ENCODE measurements at places on chromosomes 4 and X.

GRCh38 chr4:26131711-26132110, 189.1 kb upstream of the RBPJ start:
- no peak for DNase-seq

- no peak for DNase-seq
These were observed 473.0 kb downstream of the SPRY1 start for GRCh38 chr4:123869286-123870215.

DNA sequence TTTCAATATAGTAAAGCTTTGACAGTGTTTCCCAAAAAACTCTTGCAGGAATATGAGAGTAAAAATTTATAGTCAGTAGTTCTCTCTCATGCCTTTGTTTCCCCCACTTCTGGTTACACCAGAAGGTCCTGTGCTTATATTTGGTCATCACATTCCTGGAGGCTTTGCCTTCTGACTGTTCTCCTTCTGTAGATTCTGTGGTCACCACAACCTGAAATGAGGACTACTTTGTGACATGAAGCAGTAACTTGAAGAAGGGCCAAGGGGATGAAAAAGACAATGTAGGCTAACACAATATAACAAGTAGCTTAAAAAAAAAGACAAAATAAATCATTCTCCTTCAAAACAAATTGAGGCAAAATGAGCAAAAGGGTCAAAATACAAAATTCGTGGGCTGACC, 366.2 kb upstream of the NR3C2 start:
- DNase-seq: no peak

- no peak for DNase-seq
These were observed 6.6 kb downstream of the SCML1 start for GRCh38 chrX:17743913-17744312.

DNA sequence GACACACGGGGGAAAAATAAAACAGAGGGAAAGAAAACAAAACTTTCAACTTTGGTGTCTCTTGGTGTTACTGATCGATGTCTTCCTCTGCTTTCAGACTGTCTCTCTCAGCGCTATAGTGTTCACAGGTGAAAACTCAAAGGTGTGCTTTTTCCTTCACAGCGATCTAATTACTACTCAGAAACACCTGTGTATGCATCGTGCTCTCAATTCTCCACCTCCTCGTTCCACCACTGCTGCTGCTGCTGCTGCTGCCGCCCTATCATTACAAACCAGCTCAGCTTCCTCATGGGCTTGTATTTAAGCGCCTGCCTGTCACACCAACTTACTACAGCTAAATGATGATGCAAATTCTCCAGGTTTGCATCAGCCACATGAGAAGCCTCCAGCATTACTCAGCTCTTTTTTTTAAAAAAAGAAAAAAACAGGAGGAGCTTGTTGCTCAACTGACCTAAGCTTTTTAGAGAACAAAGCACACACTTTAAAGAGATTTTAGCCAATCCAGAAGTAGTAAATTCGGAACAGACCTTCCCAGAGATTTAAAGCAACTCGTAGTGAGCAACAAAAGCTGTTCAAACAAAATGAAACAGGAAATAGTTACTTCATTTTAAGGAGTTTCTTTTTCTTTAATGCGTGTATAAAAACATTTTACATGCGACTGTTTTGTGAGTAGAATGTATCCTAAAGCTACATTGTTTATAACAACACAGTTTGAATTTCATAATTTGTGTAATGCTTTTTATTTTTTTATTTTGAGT, at the start of gene SLC7A11:
Gene SLC7A11, minus strand, starts transcription at position 274 of the 758 bp plus-strand sequence. CDS start 280 bp downstream, outside the sequence.
- peak; percentile 64 for DNase-seq

- DNase-seq: no peak
These were observed 64.1 kb upstream of the PDGFRA start for GRCh38 chr4:54165011-54165410.

DNA sequence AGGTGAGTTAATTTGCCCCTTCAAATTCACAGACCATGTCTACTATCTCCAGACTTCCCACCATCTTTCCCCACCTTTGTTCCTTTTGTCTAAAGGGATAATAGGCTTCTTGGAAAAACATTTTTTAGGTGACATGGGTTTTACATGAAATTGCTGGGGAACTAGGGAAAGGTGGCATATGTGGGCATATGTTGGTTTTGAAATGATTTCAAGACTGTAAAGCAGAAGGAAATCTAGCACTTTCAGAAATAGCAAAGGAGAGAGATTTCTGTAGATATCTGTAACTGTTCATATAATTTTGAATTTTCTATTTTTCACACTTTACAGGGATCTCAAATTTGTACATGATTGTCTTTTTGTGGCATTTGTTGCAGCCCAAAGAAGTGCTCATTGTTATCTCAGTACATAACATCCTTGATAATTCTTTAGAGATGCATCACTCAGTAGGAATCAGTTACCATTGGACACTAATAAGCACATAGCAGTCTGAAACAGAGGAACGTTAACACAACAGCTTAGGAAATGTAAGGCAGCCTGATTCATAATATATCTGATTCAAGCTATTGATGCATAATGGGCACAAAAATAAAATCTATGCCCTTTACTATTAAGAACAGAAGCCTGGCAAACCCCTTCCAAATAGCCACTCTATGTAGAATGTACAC, 659.7 kb downstream of the CENPC start:
- no peak for DNase-seq

DNA sequence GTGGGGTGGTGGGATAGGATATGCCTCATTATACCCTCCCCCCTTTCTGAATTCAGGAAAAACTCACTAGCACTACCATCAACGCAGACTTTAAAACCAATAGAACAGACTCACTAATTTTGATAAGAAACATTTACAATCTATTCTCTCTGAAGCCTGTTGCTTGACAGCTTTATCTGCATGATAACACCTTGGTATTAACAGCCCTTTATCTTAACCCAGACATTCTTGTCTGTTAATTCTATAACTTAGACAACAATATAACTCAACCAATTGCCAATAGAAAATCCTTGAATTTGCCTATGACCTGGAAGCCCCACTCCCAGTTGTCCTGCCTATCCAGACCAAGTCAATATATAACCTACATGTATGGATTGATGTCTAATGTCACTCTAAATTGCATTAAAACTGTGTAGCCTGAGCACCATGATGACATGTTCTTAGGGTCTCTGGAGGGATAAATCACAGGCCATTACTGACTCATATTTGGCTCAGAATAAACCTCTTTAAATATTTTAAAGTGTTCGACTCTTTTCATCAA, 1.5 kb upstream of the UGT2A3 start:
- no peak for DNase-seq

DNA sequence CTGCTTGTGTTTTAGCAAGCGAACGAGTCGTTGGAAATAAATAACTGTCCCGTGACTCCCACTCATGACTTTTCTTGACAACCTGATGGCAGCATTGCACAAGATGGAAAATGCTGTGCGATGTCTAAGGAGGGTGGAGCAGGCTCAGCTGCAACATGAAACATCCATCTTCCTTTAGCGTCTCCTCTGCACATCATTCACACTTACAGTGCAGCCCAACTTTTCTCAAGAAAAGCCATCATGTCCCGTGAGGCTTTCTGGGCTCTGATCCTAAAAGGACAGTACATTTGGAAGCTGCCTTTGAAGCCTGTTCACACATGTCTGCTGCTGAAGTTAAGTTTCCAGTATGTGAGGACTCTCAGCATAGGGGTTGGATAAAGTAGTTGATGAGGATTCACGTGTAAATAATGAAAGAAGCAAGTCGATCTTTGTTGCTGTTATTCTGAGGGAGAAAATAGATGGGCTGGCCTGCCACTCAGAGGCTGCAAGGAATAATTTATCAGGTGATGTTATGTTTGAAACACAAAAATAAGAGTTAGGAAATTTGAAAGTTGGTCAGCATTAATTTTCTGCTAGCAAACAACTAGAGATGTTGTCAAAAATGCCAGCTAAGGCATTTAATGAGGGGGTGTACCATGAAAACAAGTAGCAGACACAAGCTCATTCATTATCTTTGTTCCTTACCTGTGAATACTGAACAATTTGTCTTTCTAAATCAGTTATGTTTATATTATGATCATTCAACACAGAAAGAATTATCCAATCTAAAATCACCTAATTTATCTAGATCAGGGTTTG, 328.7 kb upstream of the ZFP42 start:
- no peak for DNase-seq

DNA sequence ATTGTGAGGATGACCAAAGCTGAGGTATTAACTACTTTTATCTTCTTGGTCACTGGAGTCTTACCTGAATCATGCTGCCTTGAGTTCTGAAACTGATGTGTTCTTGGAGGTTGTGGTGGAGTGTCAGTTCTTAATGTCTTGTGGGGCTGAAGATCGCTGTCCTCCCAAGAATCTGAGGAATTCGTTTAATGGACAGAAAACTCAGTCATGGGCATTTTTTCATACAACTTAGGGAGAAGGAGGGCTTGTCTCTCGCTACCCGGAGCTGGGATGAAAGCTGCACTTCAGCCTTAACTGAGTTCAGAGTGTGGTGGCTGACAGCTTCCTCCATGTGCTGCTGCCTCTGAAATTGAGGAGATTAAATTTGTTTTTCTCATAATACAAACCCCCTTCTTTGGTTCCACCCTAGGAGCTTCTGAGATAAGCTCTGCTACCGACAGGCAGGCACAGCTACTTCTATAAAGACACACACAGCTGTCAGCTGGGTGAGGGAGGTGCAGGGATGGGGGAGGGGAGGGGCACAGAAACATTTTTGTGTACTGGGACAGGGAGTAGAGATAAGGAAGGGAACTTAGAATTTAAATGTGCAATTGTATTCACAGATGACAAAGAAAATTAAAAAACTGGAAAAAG, 30.8 kb downstream of the RBBP7 start:
- DNase-seq: no peak

GRCh38 chrX:37686996-37687395, 1.4 kb downstream of the XK start:
- no peak for DNase-seq

- DNase-seq: no peak
These were observed 16.4 kb downstream of the TMEM31 start for GRCh38 chrX:103727115-103727514.

GRCh38 chr4:138633580-138633904, 382.0 kb upstream of the NOCT start:
- DNase-seq: no peak

DNA sequence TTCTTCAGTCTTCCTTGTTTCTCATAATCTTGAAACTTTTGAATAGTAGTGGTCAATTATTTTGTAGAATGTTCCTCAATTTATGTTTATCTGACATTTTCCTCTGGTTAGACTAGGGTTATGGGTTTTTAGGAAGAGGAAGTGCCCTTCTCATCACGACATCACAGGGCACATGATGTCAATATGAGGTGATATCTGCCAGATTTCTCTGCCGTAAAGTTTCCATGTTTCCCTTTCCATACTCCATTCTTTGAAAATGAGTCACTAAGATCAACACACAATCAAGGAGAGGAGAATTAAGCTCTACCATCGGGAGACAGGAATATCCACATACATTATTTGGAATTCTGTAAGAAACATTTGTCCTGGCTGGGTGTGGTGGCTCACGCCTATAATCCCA, 28.4 kb downstream of the RP2 start:
- no peak for DNase-seq

- DNase-seq: no peak
These were observed 30.6 kb downstream of the HSD17B11 start for GRCh38 chr4:87360338-87360935.

GRCh38 chrX:19389227-19389845, 45.6 kb downstream of the PDHA1 start:
- no peak for DNase-seq

- no peak for DNase-seq
These were observed 11.9 kb downstream of the ZBTB49 start for GRCh38 chr4:4302001-4302400.
